Inflammatory macrophage treated with lipopolysaccharide for 1 hour (primary cell): ENCODE measurements at places on chromosomes 11 and 22.

DNA sequence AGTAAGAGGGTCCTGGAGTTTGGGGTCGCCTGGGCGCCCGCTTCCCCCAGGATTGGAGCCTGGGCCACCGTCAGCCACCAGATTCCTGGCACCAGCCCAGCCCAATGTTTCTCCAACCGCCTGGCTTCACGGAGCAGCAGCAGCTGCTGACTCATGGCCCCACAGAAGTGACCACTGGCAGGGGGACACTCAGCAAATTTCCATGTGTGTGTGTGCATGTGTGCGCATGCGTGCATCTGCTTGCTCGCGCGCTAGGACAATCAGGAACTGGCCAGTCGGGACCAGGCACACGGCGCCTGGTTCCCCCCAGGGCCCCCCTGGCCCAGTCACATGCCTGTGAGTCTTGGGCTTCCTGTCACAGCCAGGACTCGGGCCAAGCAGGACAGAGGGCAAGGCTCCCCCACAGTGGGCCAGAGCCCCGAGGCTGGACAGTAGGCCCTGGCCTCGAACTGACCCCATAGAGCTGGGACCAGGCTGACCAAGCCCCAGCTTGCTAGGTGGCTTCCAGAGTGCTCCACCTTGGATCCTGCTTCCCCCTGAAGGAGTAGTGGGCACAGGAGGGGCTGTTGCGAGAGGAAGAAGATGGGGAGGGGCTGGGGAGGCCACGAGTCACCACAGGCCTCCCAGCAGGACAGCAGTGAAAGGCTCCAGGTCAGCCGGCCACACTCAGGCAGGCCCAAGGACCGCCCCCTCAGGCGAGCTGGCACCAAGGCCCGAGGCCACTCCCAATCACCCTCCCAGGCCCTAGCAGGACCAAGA lies 3.2 kb downstream of the CTSD start:
- peak; percentile 94 for DNase-seq

DNA sequence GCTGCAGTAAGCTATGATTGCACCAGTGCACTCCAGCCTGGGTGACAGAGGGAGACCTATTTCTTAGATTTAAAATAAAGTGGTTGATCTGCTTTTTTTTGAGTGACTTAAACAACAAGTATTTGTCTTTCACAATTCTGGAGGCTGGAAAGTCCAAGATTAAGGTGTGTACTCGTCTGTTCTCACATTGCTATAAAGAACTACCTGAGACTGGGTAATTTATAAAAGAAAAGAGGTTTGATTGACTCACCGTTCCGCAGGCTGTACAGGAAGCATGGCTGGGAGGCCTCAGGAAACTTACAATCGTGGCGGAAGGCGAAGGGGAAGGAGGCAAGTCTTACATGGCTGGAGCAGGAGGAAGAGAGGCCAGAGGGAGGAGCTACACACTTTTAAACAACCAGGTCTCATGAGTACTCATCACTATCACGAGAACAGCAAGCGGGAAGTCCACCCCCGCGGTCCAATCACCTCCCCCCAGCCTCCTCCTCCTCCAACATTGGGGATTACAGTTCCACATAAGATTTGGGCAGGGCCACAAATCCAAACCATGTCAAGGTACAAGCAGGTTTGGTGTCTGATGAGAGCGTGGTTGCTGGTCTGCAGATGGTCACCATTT lies 19.7 kb upstream of the OSBPL5 start:
- no peak for DNase-seq

DNA sequence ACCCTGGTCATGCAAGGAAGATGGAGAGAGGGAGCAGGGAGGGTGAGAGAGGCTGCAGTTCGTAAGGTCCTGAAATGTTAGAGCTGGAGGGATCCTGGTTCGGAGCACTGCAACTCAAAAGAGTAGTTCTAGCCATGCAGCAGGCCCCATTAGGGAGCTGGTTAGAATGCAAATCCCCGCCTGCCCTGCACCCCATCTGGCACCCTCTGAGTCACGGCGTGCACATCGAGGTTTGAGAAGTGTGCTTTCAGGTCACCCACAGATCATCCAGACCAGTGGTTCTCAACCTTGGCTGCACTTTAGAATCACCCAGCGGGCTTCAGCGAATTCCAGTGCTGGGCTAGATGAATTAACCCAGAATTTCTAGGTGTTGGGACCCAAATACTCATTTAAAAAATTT lies 48.2 kb downstream of the ST3GAL4 start:
- DNase-seq, result no peak

DNA sequence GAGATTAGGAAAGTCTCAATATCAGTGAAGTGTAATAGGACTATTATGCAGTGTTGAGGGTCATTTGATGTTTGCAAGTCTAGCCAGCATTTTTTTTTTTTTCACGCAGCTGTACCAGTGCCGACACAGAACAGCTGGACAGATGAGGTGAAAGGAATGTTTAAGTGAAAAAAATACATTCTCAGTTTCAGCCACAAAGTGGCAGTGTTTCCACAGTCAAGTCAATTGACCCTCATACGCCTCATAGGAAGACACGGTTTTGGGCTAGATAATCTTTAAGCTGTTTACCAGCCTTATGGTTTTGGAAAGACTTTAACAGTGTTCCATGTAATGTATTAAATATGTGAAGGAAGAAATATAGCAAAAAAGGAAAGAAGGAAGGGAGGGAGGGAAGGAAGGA lies 349.9 kb upstream of the ANO3 start:
- DNase-seq, result no peak

DNA sequence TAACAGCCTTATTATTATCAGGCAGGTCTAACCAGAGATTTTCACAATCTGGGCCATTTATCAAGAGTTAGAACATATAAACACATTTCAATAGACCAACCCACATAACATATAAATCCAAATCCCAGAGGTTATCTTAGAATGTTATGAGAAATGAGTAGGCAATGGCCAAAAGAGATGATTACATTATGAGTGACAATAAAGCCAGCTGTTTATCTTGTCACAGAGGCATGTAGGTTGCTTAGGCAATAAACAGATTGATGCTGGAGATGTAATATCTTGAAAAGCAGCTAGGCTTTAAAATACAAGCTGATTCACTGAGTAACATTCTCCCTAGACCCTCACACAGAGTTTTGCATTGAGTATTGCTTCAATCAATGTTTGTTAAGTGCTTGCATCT lies 148.5 kb upstream of the SESN3 start:
- no peak for DNase-seq

GRCh38 chr11:122853971-122854446 lies 15.7 kb downstream of the CRTAM start:
- DNase-seq, result peak; percentile 69

GRCh38 chr11:76551400-76551799 lies 106.6 kb downstream of the EMSY start:
- DNase-seq, result no peak

DNA sequence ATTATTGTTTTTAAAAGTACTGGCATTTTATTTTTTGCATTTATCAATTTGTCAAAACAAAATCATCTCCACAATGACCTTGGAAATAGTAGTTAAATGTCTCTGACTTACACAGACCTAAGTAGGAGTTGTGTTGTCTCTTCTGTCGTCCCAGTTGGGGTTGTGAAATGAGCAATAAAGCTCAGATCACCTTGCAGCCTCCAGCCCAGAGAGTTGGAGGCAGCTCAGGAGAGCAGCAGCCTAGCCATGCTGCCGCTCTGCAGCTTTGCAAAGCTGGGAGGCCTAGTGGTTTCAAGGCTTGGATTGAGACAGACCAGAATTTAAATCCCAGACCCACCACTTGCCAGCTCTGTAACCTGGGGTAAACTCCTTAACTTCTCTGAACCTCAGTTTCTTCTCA lies 65.2 kb upstream of the CRYBB3 start:
- no peak for DNase-seq

DNA sequence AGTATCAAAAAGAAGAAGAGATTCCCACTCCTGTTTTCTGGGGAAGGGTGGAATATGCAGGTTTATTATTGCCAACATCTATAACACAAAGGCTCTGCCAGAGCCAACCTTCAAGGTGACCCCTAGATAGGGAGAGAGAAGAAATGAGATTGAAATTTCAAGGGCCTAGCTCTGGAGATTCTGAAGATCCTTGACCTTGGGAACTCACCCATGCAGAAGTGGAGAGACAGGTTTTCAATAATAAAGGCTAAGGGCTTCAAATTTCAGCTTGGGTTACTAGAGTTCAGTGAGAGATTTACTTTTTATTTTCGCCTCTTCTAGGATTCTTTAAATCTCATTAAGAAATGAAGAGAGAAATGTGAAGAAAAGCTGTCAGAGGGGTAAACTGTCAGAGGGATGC lies 98.4 kb downstream of the CD44 start:
- peak; percentile 32 for DNase-seq

- no peak for DNase-seq
These were observed 13.7 kb downstream of the RELT start for GRCh38 chr11:73389916-73390315.

GRCh38 chr11:40425168-40425567 lies 1034.3 kb downstream of the LRRC4C start:
- no peak for DNase-seq

GRCh38 chr11:120392793-120393192 lies 56.6 kb downstream of the ARHGEF12 start:
- no peak for DNase-seq

DNA sequence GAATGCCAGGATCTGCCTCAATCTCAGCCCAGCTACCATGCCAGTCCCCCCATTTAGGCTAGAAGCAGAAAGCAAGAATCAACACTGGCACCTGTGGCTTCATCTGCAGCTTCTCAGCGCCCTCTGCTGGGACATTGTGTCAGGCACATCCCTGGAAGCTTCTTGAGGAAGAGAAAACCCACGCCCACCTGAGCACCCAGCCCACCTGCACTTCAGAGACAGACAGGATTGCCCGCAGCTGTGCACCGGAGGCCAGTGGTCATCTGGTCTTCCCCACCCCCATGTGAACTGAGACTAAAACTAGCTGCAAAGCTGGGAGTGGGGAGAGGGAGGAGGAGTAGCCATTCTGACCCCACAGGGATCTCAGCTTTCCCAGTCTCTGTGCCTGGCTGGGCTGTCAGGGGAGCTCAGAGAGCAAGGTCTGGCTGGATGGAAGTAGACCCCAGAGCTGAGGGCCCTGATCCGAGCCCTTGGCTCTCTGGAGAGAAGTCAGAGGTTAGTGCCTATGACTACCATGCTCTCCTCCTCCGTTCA lies 66.8 kb downstream of the FEZ1 start:
- DNase-seq, result peak; percentile 45

- no peak for DNase-seq
These were observed 104.5 kb upstream of the OPCML start for GRCh38 chr11:133636711-133637355.

DNA sequence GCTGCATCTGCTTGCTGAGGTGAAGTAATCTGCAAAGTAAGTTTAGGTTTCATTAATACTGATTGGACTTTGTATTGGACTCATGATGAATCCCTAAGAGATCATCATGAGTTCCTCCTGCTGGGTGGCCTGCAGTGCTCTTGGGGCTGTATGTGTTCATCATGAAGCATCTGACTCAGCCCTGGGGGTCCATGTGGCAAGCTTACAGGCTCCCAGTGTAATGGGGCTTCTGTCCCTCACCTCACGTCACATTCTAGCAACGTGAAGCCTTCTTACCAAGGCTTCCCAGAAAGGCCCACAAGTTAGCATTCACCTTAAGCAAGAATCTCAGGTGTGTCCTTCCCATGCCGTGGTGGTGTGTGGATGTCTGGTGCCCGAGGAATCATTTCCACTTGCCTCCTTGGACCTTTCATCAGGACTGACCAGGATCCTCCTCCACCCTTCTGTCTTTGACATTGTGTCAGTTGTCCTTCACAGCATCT lies 23.7 kb downstream of the CRKL start:
- no peak for DNase-seq

DNA sequence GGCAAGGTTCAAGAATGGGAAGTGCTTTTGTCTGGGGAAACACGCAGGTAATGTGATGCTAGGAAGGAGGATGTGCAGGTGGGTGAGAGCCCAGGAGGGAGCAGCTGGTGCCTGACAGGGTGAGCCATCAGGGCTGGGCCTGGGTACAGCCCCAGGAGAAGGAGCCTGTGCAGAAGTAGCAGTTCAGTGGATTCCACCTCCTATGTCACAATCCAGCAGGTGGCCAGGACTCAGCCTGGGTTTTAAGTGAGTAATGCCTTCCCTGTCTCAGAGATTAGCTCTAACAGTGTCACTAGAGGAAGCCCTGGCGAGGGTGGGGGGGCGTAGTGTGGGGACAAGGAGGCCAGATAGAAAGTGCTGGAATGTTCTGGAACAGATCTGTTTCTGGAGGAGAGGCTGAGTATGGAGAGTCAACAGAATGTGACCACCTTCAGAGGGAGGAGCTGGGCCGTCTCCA lies 8.1 kb downstream of the RIC8A start:
- DNase-seq, result no peak

DNA sequence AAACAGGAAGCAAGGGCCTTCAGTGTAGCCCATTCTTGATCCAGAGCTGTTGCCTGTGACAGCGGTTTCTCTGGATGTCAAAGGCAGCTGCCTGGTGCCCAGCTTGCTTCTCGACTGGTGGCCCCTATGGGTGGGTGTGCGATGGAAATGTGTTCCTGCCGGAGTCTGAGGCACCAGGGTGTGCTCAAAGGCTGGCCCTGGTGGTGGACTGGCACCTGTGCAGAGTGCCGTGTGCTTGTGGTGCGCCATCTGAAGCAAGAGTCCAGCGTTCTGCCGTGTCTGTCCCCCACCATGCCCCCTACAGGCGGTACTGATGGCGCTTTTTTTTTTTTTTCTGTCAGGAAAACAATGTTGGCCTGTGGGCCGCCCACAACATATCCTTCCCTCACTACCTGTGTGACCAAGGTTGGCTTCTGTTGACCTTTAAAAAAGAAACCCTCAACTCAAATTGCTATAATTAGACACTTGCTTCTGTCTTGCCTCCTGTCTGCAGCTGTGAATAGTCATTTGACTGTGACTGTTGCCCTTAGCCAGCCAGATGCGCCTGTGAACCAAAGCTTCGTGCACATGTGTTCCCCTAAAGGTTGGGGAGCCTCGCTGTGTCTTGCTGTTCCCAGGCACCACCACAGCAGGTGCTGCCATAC lies 4.7 kb upstream of the RANBP1 start:
- no peak for DNase-seq

- DNase-seq, result no peak
These were observed 727.3 kb downstream of the LRRC4C start for GRCh38 chr11:40732132-40732531.

DNA sequence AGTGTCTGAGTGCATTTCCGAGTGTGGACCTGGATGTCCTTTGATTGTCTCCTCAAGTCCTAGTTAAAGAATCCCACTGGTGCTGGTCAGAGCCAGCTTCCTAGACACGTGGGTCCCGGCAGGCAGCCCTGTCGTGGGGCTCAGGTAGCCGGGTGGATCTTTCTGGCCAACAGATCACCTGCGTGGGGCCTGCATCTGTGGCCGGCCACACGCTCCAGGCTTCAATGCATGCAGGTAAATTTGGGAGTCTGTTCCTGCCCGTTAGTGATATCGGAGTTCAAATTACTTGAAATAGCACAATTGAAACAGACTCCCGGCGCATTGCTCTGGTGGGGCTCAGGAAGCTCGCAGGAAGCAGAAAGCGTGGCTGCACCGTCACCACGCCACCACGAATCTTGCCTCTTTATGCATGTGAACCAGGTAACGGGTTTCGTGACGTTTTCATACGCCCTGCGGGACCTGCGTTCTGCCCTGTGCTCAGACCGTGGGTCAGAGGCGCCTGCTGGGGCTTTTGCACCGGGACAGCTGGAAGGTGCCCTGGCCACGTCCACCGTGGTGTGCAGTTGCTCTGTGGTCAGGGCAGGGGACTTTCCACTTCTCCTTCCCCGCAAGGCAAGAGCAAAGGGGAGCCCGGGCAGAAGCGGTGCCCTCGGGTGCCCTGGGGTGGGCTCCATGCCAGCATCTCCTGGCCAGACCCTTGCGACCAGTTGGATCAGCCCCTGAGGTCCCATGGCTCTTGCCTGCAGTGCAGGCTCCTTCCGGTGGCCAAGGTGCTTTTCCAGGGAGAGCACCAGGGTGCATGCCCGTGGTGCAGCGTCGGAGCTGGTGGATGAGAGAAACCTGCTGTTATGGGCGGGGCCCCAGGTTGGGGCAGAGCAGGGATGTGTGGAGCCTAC lies 803.5 kb downstream of the BRD1 start:
- DNase-seq, result no peak
